ENCODE measurements at places on chromosomes 2 and 18. TPM values are rescaled to one million over a fixed set of nuclear protein-coding genes. Genes with fewer than 3 reads are reported as not detected.

DNA sequence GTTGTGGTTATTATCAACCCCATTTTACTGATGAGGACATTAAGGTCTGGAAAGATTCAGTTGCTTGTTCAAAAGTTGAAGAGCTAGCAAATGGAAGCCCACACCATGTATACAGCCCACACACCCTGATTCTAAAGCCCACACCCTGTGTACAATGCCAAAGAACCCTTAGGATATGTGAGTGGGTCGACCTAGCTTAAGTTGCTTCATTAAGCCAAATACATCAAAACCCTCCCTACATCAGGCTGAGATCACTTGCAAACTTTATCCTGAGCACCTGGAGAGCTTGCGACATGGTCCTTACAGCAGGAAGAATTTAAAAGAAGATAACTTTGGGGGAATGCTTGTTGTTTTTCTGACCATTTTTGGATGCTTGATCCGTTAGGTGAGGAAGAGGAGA lies 435 bp upstream of the ARHGAP25 start:
- H3K27ac ChIP-seq = no peak overlapping the region
- H3K36me3 ChIP-seq = peaks cover 18% of the 10 kb centered on the region
- no peak for DNase-seq
- no peaks in the 10 kb centered on the region for H3K27me3 ChIP-seq
- H3K4me1 ChIP-seq = peaks cover 26% of the 10 kb centered on the region

GRCh38 chr2:191245869-191246531 lies 796 bp downstream of the MYO1B start:
- H3K36me3 ChIP-seq = peaks cover 1% of the 10 kb centered on the region
- H3K27me3 ChIP-seq = peaks cover 6% of the 10 kb centered on the region
- peaks cover 20% of the 10 kb centered on the region for H3K4me1 ChIP-seq
- peak overlapping the region; percentile 83 for H3K4me3 ChIP-seq

DNA sequence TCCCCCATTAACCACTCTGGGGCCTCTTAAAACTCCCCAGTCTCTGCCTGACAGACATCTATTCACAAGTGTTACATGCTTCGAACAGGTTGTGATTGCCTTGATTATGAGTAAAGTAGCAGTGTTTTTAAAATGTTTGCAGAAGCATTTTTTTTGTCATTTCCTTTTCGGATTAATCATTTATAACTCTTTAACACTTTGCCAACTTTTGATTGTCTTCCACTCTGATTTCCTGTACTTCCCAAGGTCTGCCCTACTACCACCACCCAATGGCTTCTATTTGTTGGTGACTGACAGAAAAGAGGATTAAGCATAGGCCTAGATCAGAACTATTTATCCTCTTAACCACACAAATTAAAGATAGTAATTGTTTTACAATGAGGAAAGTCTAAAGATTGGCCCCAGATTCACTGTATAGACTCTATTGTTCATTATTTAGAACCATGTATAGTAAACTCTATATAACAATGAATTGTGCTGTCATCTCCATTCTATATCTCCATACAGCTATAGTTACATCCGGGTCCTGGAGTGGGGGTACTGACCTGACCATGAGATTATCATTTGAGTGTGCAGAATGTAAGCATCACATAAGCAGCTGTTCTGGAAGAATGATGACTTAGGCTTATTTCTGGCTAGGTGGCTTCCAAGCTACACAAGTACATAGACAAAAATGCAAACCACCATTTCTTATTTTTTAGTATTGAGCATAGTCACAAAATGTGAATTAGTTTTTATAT lies 110.3 kb upstream of the RBMS1 start:
- no peak overlapping the region for H3K4me3 ChIP-seq
- DNase-seq = no peak
- H3K4me1 ChIP-seq = peaks cover 9% of the 10 kb centered on the region

The SCRN3 gene
- total RNA-seq = 12.9 TPM

The SCN9A gene
- total RNA-seq = not detected

GRCh38 chr2:224574423-224575084 lies 10.6 kb downstream of the CUL3 start:
- H3K27me3 ChIP-seq = no peaks in the 10 kb centered on the region
- DNase-seq = no peak
- H3K27ac ChIP-seq = peak overlapping the region; percentile 70
- peaks cover 10% of the 10 kb centered on the region for H3K36me3 ChIP-seq
- peak overlapping the region; percentile 8 for H3K4me3 ChIP-seq
- H3K4me1 ChIP-seq = peaks cover 85% of the 10 kb centered on the region

GRCh38 chr2:6492573-6492972 lies 373.1 kb downstream of the CMPK2 start:
- H3K27ac ChIP-seq = no peak overlapping the region
- H3K4me3 ChIP-seq = no peak overlapping the region
- H3K36me3 ChIP-seq = no peaks in the 10 kb centered on the region
- H3K27me3 ChIP-seq = peaks cover 3% of the 10 kb centered on the region

DNA sequence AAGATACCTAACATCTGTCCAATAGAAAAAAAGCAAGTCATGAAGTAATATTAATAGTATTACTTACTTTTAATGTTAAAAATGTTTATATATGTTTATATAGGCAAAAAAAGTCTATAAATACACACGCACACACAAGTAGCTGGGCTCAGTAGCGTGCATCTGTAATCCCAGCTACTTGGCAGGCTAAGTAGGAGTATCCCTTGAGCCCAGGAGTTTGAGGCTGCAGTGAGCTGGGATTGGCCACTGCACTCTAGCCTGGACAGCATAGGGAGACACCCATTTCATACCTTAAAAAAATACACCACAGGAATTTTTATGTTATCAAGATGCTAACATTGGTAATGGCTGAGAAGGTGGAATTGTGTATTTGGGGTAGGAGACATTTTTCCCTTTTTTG lies 17.4 kb upstream of the AFTPH start:
- H3K27me3 ChIP-seq = no peaks in the 10 kb centered on the region
- no peak overlapping the region for H3K27ac ChIP-seq
- no peaks in the 10 kb centered on the region for H3K4me1 ChIP-seq
- H3K4me3 ChIP-seq = no peak overlapping the region
- no peak for DNase-seq
- no peaks in the 10 kb centered on the region for H3K36me3 ChIP-seq

The LOXHD1 gene
- total RNA-seq = 0.45 TPM

- H3K27ac ChIP-seq = no peak overlapping the region
- no peak overlapping the region for H3K4me3 ChIP-seq
- DNase-seq = peak; percentile 19
- no peaks in the 10 kb centered on the region for H3K27me3 ChIP-seq
These were observed 11.4 kb downstream of the HK2 start for GRCh38 chr2:74845217-74845751.

The RNU2-63P gene
- total RNA-seq = 6.0 TPM

The ZSWIM2 gene
- total RNA-seq = not detected

GRCh38 chr2:45729753-45730512 lies 78.5 kb downstream of the PRKCE start:
- H3K36me3 ChIP-seq = no peaks in the 10 kb centered on the region
- H3K27ac ChIP-seq = no peak overlapping the region
- no peaks in the 10 kb centered on the region for H3K27me3 ChIP-seq
- DNase-seq = no peak

- H3K4me1 ChIP-seq = peaks cover 13% of the 10 kb centered on the region
- H3K4me3 ChIP-seq = no peak overlapping the region
- DNase-seq = no peak
- peaks cover 30% of the 10 kb centered on the region for H3K27me3 ChIP-seq
- no peaks in the 10 kb centered on the region for H3K36me3 ChIP-seq
These were observed 6.7 kb downstream of the SCYGR3 start for GRCh38 chr2:227607941-227608340.

GRCh38 chr2:118593257-118593656 lies 254.2 kb downstream of the EN1 start:
- no peaks in the 10 kb centered on the region for H3K36me3 ChIP-seq
- H3K27me3 ChIP-seq = peaks cover 4% of the 10 kb centered on the region
- DNase-seq = no peak
- no peak overlapping the region for H3K27ac ChIP-seq
- H3K4me1 ChIP-seq = no peaks in the 10 kb centered on the region
- H3K4me3 ChIP-seq = no peak overlapping the region

- H3K27me3 ChIP-seq = no peaks in the 10 kb centered on the region
- peak overlapping the region; percentile 63 for H3K27ac ChIP-seq
- H3K36me3 ChIP-seq = peaks cover 51% of the 10 kb centered on the region
- peak; percentile 94 for DNase-seq
- peaks cover 81% of the 10 kb centered on the region for H3K4me1 ChIP-seq
- H3K4me3 ChIP-seq = peak overlapping the region; percentile 17
These were observed 40.0 kb downstream of the DNMT3A start for GRCh38 chr2:25301453-25302352.

GRCh38 chr2:152339556-152340286 lies 4.7 kb downstream of the FMNL2 start:
- H3K27ac ChIP-seq = no peak overlapping the region
- peaks cover 22% of the 10 kb centered on the region for H3K27me3 ChIP-seq
- H3K36me3 ChIP-seq = no peaks in the 10 kb centered on the region
- no peak overlapping the region for H3K4me3 ChIP-seq

The CYP27A1 gene
- 0.18 TPM for total RNA-seq

The SERPINB4 gene
- not detected for total RNA-seq

The TRIM54 gene
- total RNA-seq = 0.23 TPM
